ENCODE measurements at places on chromosomes 11 and 22.

DNA sequence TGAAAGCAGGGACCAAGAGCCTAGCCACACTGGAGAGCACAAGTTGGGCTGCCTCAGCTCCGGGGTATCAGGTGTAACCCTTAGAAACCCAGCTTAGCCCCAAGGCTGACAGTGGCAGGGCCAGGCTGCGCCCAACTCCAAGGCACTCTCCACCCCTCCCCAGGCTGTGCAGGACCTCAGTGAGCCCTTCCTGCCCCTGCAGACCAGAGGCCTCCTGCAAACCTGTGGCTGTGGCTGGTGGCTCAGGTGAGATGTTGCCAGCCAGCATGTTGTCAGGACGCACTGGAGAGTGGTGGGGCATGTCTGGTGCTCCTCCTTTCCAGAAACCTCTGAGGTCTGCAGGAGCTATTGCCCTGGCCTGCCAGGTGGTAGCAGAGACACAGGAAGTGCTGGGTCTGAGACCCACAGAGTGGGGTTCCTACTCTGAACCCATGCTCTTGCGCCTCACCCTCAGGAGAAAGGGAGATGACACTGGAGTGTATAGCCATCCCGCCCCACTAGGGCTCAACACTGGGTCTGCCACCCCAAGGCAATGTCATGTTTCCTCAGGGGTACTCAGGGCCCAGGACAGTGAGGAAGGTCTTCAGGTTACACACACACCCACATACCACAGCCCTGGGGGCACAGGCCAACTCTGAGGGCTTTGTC, 2.4 kb upstream of the SCARF2 start:
- no peak for DNase-seq

- DNase-seq, result no peak
Measured at GRCh38 chr11:26743622-26744021, 21.8 kb upstream of the SLC5A12 start.

DNA sequence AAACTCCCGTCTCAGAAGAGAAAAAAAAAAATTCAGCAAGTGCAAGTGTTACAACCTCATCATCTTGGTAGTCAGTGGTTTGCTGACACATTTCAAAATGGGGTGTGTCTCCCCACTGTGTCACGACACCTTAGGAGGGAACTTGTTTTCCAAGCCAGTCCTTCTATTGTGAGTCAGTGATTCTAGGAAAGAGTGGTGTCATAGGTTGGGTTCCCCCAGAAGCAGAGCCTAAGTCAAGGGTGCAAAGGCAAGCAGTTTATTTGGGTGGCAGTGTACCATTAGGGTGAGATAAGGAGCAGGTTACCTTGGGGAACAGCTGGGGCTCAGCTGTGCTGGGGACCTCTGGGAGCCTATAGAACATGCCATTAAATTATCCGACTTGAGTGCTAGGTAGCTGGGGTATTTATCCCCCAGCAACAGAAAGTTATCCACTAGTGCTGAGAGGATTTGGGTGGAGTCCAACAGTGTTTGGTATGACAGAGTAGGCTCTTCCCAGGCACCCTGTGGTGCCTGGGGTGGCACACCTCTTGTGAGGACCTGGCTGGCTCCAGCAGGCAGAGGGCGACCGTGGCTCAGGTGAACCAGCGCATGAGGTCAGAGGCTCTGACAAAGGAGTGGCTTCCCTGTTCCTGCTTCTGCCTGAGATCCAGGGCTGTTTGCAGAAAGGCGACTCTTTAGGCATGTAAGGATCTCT, 41.7 kb downstream of the KIAA1671 start:
- peak; percentile 60 for DNase-seq

GRCh38 chr11:104522123-104522522, 358.2 kb upstream of the PDGFD start:
- no peak for DNase-seq

GRCh38 chr11:8907116-8907515, 3.9 kb upstream of the AKIP1 start:
- no peak for DNase-seq

DNA sequence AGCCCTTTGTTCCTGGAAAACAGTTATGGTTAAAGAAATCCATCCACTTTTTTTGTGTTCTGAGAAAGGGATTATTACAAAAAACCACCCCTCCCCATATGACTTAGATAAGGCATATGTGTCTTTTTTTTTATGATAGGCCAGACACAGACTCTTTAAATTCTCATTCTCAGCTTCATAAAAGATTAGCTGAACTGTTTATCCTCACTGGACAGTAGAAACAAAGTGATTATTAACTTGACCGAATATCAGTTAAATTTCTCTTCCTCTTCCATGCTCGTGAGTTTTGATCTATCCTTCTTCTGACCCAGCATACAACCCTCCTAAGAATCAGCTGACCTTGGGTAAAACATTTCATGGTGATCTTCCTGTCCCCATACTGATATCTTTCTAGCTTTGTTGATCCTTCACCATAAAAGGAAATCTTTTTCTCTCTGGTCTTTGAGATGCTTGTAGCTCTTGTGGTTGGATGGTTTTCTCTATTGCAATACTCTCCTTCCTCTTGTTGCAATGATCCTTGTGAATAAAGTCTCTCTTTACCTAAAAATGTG, 26.2 kb downstream of the OR2AG2 start:
- no peak for DNase-seq

DNA sequence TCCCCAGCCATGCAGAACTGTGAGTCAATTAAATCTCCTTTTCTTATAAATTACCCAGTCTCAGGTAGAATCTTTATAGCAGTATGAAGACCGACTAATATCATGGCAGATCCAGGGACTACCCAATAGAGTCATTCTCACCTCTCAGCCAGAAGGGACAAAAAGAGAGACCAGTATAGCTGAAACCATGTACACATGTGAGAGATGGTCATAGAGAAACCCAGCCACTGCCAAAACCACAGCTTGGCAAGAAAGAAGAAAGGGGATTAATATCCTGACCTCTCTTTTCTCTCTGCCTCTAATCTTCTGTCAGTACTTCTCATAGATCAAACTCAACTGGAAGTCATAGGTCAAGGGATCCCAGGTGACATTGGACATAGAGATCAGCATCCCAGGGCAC, 109.8 kb downstream of the CCDC34 start:
- no peak for DNase-seq

DNA sequence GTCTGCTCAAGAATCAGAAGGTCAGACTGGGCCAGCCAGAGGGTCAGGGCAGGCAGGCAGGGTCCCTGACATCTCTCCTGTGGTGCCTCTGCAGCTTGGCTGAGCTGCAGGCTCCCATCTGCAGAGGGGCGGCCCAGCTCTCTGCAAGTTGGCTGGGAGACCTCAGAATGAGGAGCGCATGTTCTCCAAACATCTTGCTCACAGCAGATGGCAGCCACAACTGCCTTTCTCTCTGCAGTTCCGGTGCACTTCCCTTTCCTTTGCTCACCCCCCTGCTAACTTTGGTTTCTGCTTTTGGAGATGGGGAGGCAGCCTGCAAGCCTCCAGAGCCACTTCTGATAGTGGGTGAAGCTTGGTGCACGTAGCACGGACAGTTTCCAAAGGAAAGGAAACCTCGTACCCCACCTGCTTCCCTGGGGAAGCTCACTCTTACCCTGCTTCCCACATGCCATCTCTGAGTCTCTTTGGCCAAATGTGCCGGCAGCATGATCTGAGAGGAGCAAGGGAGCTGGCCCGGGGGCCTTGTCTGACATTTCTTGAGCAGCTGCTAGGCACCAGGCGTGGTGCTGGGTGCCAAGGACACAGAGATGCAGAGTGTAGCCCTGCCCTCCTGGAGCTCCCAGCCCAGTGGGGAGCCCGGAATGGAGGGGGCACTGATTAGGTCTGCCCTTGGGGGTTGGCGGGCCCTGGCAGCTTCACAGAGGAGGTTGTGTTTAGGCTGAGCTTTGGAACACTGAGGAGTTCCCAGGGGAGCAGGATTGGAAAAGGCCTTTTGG, 18.2 kb downstream of the DAGLA start:
- DNase-seq, result no peak

DNA sequence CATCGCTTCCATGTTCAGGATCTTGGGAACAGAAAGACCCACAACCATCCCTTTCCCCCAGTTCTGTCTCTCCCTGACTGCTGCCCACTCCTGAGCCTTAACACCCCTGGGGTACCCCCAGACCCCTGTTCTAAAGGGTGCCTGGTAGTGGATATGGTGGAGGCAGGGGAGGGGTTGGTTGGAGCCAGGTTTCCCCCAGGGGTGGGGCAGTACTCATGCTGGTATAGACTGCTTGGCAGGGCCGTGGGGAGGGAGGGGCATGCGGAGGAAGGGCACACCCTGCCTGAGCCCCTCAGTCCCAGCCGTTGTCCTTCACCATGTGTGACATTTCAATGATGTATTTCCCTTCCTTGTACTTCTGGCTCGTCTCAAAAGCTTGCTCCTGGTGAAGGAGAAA, 4.0 kb downstream of the YPEL4 start:
- DNase-seq, result no peak

DNA sequence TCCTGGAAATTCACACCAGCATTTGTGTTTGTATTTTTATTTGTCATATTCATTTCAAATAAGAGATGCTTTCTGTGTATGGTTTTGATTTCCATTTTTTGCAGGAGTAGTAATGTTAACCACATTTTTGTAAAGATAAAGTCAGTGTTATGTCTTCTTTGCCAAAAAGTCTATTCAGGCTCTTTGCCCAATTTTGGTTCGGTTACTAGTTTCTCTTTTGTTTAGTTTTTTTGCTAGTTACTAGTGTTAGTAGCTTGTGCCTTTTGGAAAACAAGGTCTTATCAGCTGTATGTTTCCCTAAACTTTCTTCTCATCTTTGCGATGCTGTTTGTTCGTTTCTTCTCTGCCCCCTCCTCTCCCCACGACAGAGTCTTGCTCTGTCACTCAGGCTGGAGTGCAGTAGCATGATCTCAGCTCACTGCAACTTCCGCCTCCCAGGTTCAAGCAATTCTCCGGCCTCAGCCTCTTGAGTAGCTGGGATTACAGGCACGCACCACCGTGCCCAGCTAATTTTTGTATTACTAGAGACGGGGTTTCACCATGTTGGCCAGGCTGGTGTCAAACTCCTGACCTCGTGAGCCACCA, 112.3 kb upstream of the GRK3 start:
- no peak for DNase-seq

GRCh38 chr22:36566720-36567119, 37.8 kb upstream of the EIF3D start:
- DNase-seq, result no peak

DNA sequence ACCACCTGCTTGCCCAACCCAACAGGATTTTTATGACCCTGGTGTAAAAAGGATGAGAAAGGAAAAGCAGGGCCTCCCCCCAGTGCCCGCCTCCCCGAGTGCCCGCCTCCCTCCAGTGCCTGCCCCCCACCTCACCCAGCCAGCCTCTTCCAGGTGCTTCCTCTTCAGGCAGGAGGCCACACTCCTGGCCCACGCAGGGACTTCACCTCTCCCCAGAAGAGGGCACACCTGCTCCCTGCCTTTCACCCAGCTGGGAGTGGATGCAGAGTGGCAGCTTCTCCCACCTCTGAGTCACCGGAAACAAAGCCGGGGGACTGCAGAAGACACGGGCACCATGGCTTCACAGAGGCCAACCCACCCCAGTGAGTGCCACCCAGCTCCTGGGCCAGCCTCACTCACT, 16.1 kb downstream of the CPT1A start:
- DNase-seq, result peak; percentile 58

GRCh38 chr11:65243797-65244196, 18.0 kb upstream of the POLA2 start:
- no peak for DNase-seq
